ENCODE measurements at places on chromosomes 16 and 17.

GRCh38 chr17:1890758-1891450 is 61.1 kb downstream of the RPA1 start:
- no peak for DNase-seq

- no peak for DNase-seq
Observed at GRCh38 chr16:79658301-79659033, 57.9 kb upstream of the MAF start.

DNA sequence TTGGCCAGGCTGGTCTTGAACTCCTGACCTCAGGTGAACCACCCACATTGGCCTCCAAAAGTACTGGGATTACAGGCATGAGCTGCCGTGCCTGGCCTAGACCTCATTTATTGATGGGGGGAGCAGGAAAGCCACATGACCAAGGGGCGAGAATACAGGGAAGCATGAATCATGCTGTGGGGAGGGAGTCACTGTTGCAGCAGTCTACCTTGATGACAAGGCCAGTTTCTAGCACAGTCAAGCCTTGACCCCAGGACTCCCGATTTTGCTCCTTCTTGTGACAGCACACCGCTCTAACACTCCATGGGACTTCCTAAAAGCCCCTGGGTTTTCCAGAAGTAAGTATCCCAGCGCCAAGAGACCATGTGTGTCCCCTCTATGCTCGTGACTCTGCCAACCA is 42.9 kb upstream of the IRF8 start:
- DNase-seq: no peak

DNA sequence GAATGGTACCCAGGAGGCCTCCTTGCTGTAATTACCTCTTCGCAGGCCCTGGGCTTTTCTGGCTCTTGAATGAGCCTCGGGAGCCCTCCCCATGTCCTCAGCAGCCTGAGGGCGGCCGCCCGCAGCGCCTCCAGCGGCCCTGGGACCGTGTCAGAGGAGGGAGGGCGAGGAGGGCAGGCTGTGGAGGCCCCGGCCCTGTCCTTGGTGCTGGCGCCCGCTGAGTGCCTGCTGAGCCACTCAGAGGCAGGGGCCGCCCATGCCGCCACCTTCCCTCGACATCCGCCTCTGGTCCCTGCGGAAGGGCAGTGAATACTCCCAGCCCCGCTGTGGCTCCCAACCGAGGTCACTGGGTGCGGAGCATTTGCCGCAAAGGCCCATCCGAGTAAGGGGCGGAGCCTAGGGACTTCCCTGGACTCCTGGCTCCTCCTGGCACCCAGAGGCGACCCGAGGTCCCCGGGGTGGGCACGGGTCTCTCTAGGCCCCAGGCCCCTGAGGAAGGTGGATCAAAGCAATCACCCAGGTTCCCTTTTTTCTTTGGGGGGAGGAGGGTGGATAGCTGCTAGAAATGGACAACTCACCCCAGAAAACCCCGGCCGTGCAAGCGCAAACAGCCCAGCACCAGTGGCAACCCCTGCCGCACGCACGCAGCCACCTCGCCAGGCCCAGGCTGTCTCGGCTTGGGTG is 2.8 kb downstream of the RBFOX3 start:
- DNase-seq: no peak

DNA sequence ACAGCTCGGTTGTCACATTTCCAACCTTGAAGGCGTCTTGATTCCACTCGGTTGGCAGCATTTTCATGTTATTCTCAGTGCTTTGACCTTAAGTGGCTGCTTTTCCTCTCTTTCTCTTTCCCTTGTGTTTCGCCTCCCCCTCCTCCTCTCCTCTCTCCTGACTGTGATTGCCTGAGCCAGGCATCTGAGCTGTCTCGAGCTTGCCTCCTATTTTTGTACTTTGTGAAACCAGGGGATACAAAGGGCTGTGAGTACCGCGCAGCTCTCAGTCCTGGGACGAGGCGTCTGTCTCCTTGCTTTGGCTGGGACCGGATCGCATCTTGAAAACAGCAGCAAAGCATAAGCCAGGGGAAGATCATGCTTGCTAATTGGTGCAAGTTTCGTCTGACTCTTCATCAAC is 48.8 kb upstream of the SDK2 start:
- DNase-seq: no peak

- no peak for DNase-seq
Observed at GRCh38 chr17:37827905-37828650, 83.2 kb upstream of the HNF1B start.

DNA sequence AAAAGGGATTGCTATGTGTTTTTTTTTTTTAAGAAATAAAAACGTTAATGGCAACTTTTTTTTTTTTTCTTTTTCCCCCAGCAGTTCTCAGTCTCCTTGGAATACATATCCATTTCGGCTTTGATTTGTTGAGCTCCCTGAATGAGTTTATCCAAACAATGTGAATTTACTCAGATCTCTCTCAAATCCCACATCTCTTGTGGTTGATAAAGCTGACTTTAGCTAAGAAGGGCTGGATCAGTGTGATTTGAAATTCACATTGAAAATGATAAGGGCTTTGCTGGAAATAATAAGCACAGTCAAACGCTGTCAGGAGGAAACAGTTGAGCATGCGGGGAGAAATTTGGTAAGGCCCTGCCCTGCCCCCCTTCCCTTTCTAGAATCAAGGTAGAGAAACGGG is 74.1 kb upstream of the IRX3 start:
- DNase-seq: no peak

DNA sequence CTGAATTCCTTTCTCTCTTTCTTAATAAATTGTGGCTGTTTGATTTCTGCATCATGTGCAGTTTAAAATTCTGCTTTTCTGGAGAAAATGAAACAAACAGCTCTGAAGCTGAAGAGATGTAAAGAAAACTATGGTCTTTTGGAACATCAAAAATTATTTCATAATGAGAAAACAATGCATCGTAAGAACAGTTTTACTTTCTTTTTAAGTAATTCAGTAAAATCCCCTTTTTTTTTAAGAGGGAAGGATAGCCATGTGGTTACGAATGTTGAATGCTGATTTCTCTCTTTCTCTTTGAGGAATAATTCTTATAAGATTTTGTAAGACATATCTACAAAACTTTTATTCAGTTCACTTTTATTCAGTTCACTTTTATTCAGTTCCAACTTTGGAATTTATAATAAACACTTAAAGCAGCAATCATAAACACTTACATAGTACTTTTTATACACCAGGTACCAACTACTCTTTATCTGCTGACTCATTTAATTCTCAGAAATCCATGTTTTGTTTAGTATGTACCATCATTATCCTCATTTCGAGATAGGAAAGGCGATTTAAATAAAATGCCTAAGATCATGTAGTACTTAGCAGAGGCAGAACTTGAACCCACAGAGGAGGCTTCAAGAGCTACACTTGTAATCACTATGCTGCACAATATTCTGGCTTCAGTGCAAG is 26.6 kb downstream of the CNTNAP4 start:
- no peak for DNase-seq

- no peak for DNase-seq
Observed at GRCh38 chr16:29674188-29674587, 4.8 kb upstream of the QPRT start.

DNA sequence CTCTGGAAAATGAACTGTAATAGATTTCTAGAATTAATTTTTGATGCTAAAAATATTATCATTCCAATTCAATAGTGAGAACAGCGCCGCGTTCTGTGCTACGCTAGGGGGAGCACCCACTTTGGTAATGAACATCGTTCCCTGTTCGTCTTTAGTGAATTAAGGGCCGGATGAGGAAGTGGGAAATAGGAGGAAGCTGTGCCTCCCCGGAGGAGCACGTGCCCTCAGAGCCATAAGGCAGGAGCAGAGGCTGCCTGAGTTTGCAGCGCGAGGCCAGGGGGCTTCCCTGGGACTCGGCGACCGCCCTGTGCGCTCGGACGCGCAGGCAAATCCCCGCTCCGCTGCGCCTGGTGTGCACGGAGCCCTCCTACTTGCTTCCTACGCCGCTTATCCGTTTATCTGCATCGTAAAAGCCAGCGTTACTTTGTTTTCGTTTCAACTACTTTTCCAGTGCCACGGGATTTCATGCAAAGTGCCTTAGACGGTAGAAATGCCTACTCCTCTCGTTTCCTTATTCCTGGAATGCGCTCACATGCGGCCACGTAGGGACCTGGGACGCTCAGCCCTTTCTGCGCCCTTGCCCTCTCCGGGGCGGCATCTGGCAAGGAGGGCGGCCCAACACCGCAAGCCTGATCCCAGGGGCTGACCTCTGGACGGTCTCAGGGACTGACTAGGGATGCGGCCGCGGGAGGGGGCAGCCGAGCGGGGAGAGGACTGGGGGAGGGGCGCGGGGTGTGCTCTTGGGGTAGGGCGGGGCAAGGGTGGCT is 76.4 kb downstream of the KCNJ12 start:
- DNase-seq: no peak

GRCh38 chr16:359067-359763 is 6.7 kb upstream of the AXIN1 start:
- no peak for DNase-seq

GRCh38 chr16:84509032-84509950 is 4.8 kb upstream of the MEAK7 start:
- DNase-seq: no peak

DNA sequence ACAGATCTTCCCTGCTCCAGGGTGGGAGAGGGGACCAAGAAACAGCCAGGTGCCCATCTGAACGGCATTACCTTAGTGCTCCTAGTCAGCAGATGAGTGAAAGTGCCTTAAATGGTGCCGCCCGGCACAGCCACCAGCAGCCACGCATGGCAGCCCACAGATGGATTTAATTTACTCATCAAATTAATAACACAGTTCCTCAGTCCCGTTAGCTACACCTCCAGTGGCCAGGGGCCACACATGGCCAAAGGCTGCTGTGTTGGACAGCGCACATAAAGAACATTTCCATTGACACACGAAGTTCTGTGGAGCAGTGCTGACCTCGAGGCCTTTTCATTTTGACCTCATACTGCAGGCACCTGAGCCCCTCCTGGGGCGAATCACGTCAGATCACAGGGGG is 166.3 kb downstream of the CMIP start:
- no peak for DNase-seq

GRCh38 chr16:83269048-83269447 is 538.7 kb upstream of the HSBP1 start:
- DNase-seq: no peak

DNA sequence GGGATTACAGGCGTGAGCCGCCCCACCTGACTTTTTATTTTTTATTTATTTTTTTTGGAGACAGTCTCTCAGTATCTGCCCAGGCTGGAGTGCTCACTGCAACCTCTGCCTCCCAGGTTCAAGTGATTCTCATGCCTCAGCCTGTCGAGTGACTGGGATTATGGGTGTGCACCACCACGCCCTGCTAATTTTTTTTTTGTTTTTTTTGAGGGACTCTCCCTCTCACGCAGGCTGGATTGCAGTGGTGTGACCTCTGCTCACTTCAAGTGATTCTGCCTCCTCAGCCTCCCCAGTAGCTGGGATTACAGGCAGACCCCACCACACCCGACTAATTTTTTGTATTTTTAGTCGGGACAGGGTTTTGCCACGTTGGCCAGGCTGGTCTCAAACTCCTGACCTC is 7.7 kb downstream of the ZNF207 start:
- DNase-seq: no peak

- DNase-seq: no peak
Observed at GRCh38 chr16:88308441-88309173, 74.2 kb upstream of the ZNF469 start.

- no peak for DNase-seq
Observed at GRCh38 chr16:407253-407652, 5.6 kb downstream of the DECR2 start.

DNA sequence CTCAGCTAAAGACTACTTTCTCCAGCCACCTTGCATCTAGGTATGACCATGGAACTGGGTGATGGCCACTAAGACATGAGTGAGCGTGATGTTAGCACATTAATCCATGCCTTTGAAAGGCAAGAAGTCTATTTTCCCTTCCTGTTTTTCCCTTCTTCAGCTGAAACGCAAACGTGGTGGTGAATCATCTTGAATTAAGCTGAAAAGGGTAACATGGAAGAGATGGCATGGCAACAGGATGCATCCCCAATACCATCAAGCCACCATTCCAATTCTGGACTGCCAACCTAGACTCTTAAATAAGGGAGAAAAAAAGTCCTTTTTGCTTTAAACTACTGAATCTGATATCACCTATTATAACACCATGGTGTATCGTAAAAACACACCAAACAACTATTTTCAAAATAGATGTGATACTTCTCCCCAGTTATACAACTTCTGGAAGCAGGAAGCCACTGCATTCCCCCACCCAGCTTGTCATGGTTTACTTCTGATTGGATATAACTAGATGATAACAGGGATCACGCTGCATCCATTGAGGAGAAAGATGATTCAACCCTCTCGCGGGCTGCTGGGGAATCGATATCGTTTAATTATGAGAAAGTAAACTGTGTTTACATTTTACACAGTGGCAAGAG is 368.6 kb downstream of the CDH13 start:
- DNase-seq: no peak

GRCh38 chr17:34486761-34487160 is 92.6 kb upstream of the TMEM132E start:
- no peak for DNase-seq

DNA sequence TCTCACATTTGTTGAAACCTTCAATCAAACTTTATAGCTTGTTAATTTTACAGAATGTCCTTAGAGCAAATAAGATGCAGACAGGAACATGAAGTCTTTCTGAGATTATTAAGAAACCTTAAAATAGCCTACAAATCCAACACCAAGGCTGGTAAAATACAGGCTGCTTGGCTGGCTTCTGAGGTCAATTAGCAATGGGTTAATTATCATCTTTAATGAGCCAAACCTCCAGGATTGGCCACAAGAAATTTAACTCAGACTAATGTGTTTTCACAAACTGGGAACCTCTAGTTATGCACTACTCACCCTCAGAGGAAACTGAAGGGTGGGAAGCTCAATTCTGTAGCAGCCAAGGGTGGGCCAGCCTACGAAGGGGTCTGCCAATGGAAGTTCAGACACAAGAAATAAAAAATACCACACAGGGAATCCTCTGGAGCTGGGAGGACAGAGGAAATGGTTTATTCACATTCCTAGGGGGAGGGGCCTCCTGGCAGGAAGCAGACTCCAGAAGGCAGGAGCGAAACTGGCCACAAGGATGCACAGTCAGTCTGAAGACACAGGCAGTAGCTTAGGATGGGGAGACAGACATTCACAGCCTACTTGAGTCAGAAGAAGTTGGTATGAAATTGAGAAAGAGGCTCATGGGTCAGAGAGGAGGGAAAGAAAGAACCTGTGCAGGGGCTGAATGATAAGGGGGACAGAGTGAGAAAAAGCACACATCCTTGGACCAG is 36.1 kb downstream of the HIC1 start:
- no peak for DNase-seq

- DNase-seq: no peak
Observed at GRCh38 chr17:68297195-68297594, 5.9 kb downstream of the ARSG start.

DNA sequence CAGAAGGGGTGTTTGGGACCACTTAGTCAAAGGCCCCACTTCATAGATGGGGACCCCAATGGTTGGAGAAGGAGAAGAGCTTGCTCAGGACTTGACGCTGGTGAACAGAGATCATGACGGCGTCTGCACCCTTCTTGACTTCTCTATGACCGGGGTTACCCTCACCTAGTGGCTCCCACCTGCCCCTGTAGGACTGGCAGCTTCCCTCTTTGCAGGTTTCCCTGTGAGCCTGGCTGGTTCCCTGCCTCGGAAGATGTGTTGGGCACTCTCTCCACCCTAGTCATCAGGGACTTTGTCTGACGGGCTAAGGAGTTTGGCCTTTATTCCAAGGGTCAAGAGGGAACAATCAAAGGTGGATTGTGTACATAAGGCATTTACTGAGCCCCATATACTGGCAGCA is 22.7 kb downstream of the TBX4 start:
- DNase-seq: no peak

- peak; percentile 61 for DNase-seq
Observed at GRCh38 chr17:36048066-36048465, 16.0 kb upstream of the CCL18 start.

GRCh38 chr16:88899901-88900661 is 33.6 kb upstream of the PABPN1L start:
- no peak for DNase-seq
